ENCODE measurements at places on chromosomes 6 and 20.

GRCh38 chr20:47568019-47568418, 66.3 kb downstream of the NCOA3 start:
- DNase-seq = no peak

- DNase-seq = no peak
These were observed 43.8 kb upstream of the ADIG start for GRCh38 chr20:38537176-38537575.

DNA sequence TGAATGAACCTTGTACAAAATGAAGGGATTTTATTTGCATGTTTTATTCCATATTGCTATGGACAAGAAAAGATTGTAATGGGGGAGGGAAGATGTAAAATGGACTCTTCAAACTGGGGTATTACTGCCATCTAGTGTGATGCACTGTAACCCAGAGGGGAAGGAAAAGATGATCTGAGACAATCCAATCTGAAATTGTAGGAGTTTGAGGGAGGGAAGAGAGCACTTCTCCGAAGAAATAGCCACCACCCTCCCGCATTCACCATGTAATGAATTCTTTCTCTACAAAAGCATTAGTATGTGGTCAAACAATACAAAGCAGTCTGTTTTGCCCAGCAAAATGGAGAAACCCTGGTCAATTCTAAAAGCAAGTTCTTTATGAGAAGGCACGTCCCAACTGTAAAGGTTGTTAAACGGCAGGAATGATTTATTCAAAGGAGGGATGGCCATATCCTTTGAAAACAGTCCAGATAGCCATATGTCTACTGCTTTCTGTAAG, 679.5 kb upstream of the NRSN1 start:
- no peak for DNase-seq

DNA sequence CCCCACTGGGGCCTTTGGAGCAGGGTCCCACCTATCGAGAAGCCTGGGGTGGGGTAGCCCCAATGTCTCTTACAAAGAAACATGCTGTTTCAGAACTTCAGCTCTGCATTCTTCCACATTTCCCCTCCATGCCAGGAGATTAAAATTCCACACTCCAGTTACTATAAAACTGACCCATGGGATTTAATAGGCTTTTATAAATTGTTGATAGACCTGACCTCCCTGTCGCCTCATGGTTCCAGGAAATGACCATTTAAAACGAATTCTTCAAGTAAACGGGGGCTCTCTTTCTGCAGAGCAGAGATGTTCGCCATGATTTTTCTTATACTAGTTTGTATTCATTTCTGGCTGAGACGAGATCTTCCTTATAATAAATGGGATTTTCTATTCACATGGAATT, 19.3 kb downstream of the RIN2 start:
- no peak for DNase-seq

DNA sequence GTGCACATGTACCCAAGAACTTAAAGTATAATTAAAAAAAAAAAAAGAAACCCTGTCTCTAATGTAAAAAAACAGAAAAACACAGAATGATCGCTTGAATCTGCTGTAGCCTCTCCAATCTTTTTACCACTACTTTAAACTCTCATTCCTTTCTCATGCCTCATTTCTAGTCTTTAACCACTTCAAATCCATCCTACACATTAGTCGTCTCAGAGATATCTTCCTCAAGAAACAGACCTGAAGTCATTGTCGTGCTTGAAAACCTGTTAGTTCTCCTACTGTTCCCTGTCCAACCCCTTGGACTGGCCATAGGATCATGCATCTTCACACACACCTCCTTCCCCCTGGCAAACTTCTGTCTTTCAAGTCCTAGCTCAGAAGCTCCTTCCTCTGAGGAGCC, 112.1 kb upstream of the BCLAF1 start:
- DNase-seq = no peak

DNA sequence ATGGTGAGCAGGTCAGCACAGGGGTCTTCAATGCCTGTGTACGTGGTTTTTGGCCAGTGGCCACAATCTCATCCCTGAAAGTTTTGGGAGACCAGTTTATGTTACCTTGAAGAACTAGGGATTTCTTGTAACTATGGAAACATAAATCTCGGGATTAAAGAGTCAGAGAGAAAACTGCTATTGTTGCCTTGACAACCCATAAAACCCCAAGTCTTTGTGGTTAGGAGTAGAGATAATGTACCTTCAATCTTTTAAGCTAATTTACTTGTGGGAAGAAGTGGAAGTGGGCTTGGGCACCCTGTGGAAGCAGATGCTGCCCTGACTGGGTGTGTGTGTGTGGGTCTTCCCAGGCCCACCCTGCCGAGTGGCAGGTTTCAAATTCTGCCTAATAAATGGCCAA, 46.1 kb upstream of the ZNF831 start:
- no peak for DNase-seq

GRCh38 chr20:19205981-19206396, 6.5 kb upstream of the SLC24A3 start:
- DNase-seq = no peak

DNA sequence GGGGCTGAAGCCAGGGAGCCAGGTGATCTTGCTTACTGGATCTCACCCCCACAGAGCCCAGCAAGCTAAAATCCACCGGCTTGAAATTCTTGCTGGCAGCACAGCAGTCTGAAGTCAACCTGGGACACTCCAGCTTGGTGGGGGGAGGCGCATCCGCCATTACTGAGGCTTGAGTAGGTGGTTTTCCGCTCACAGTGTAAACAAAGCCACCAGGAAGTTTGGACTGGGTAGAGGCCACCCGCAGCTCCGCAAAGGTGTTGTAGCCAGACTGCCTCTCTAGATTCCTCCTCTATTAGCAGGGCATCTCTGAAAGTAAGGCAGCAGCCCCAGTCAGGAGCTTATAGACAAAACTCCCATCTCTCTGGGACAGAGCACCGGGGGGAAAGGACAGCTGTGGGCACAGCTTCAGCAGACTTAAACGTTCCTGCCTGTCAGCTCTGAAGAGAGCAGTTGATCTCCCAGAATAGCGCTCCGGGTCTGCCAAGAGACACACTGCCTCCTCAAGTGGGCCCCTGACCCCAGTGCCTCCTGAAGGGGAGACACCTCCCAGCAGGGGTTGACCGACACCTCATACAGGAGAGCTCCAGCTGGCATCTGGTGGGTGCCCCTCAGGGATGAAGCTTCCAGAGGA, 206.3 kb upstream of the KHDRBS2 start:
- no peak for DNase-seq

Data from T-helper 22 cell (primary cell).